Activated naive CD8-positive, alpha-beta T cell treated with anti-CD3 and anti-CD28 coated beads, Interleukin-2, amount 10 ng/mL, durations not matched to agents 7 days and 5 days (primary cell): ENCODE measurements at places on chromosomes 1 and 21. TPM values are rescaled to one million over a fixed set of nuclear protein-coding genes. Genes with fewer than 3 reads are reported as not detected.

Gene STUM
- total RNA-seq = not detected

Gene GPR37L1
- total RNA-seq = not detected

Gene RIIAD1
- not detected for total RNA-seq

Gene TTC22
- 10.1 TPM for total RNA-seq

Gene AVPR1B
- total RNA-seq = not detected

Gene DNASE2B
- total RNA-seq = not detected

Gene RPTN
- not detected for total RNA-seq

Gene MAEL
- not detected for total RNA-seq
